Aortic smooth muscle cell (primary cell): ENCODE measurements at places on chromosomes 3 and 15. TPM values are rescaled to one million over a fixed set of nuclear protein-coding genes. Genes with fewer than 3 reads are reported as not detected.

Gene CERS3
- not detected in 2 replicates for total RNA-seq

Gene CCDC80
- 378 and 1,219 TPM in 2 replicates for total RNA-seq

Gene WNT5A
- total RNA-seq: 39.0 and 85.9 TPM in 2 replicates

Gene GOLGA6L7
- not detected in 2 replicates for total RNA-seq
